Tibial artery (tissue), 4 donors: ENCODE measurements at places on chromosomes 4 and X.
A peak's percentile ranks its signal among the peaks of the same experiment; 100 is the strongest.

DNA sequence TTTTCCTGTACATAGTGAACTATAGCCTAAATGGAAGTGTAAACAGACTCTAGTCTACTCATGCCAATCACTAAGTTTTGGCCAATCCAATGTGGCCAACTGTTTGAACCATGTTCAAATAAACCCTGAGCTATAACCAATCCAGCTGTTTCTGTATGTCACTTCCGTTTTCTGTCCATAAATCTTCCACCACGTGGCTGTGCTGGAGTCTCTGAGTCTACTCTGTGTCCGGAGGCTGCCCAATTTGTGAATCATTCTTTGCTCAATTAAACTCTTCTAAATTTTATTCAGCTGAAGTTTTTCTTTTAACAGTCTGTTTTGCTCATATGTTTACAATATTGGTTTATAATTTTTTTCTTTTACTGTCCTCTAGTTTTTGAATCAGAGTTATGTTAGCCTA is 112.3 kb upstream of the BANK1 start:
- H3K36me3 ChIP-seq, result no peaks in the 10 kb centered on the region
- no peaks in the 10 kb centered on the region for H3K27me3 ChIP-seq
- H3K4me1 ChIP-seq, result no peaks in the 10 kb centered on the region
- DNase-seq, result no peak

- DNase-seq, result no peak
- H3K27me3 ChIP-seq, result no peaks in the 10 kb centered on the region
- peaks cover 8% of the 10 kb centered on the region for H3K4me1 ChIP-seq
- no peaks in the 10 kb centered on the region for H3K36me3 ChIP-seq
- H3K4me3 ChIP-seq, result no peak overlapping the region
- H3K27ac ChIP-seq, result peak overlapping the region; percentile 49
Measured at GRCh38 chrX:108224727-108225621, 133.4 kb downstream of the ATG4A start.

GRCh38 chrX:103398421-103398864 is 22.1 kb downstream of the BEX3 start:
- H3K4me3 ChIP-seq, result no peak overlapping the region
- no peaks in the 10 kb centered on the region for H3K36me3 ChIP-seq
- no peaks in the 10 kb centered on the region for H3K4me1 ChIP-seq
- H3K27me3 ChIP-seq, result no peaks in the 10 kb centered on the region
- H3K27ac ChIP-seq, result no peak overlapping the region

GRCh38 chr4:108846568-108846967 is 83.7 kb upstream of the ETNPPL start:
- H3K27ac ChIP-seq, result no peak overlapping the region
- no peak for DNase-seq
- H3K27me3 ChIP-seq, result no peaks in the 10 kb centered on the region
- no peaks in the 10 kb centered on the region for H3K4me1 ChIP-seq
- no peak overlapping the region for H3K4me3 ChIP-seq

DNA sequence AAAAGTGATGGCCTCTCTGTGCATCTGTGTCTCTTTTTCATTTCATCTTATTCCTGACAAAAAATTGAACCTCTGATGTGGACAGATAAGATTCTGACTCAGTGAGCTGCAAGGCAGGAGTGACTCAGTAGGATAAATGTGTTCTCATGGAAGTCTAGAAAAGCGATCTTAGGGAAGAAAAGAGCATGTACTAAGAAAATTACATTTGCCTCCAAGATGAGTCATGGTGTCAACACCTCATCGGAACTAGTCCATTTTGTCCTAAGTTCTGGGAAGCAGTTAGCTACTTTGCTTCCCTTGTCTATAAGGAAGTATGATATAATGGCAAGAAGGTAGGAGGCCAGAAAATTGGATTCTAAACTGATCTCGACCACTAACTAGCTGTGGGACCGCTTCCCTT is 83.5 kb upstream of the AFF2 start:
- no peak overlapping the region for H3K27ac ChIP-seq
- H3K27me3 ChIP-seq, result no peaks in the 10 kb centered on the region
- DNase-seq, result no peak
- no peaks in the 10 kb centered on the region for H3K36me3 ChIP-seq
- no peaks in the 10 kb centered on the region for H3K4me1 ChIP-seq

DNA sequence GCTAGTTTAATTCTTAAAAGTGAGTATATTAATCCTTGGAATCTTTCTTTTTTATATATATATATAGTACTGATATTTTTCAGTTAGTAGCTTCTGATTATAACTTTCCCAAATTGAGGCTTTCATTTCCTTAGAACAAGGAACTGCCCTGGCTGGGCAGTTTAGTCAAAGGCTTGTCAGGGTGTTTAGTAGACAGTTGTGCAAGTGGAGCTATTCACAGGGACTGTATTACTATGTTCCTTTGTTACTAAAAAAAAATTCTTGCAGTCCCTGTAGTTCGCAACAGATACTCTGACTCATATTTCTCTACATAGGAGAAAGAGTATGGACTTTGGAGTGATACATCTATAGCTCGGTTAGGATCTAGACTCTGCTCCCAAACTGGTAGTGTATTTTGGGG is 20.8 kb downstream of the USO1 start:
- peaks cover 4% of the 10 kb centered on the region for H3K4me1 ChIP-seq
- H3K27ac ChIP-seq, result no peak overlapping the region
- DNase-seq, result no peak
- H3K36me3 ChIP-seq, result no peaks in the 10 kb centered on the region
- no peak overlapping the region for H3K4me3 ChIP-seq

DNA sequence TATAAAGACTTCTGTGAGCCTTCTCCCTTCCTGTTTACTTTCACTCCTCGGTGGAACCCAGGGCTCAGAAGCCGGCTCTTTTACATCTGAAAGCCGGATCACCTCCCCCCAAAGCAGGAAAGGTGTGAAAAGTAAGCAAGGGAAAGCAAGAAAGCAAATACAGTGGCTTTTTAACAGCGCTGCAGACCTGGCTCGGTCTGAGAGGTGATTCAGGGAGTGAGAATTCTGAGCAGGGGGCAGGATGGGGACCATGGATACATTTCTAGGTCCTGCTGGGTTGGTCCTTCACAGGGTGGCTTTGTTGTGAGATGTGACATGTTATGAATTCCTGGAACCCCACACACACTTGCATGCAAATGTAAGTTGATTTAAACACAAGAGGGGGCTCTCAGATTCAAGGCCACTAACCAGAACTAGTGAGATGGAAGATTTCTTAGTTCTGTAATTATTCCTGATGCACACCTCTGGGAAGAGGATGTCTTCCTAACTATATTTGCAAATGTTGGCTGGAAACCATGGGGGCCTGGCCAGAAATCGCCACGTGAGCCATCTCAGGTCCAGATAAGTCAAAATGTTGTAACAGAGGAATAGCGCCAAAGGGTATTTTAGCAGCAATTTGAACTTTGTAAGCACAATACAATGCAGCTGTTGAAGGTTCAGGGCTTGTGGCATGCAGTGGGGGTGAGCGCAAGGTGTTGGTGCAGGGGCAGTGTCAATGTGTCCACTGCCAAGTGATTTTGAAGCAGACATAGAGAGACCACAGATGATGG is 670.1 kb upstream of the LCORL start:
- DNase-seq, result no peak
- H3K27me3 ChIP-seq, result no peaks in the 10 kb centered on the region
- H3K27ac ChIP-seq, result no peak overlapping the region
- no peak overlapping the region for H3K4me3 ChIP-seq

GRCh38 chrX:14344172-14344940 is 185.0 kb upstream of the GLRA2 start:
- H3K4me3 ChIP-seq, result no peak overlapping the region
- no peaks in the 10 kb centered on the region for H3K27me3 ChIP-seq
- DNase-seq, result no peak
- H3K4me1 ChIP-seq, result no peaks in the 10 kb centered on the region
- no peaks in the 10 kb centered on the region for H3K36me3 ChIP-seq

GRCh38 chrX:41665686-41666085 is 23.1 kb upstream of the GPR34 start:
- no peak for DNase-seq
- H3K36me3 ChIP-seq, result no peaks in the 10 kb centered on the region
- H3K27ac ChIP-seq, result peak overlapping the region; percentile 51
- H3K4me3 ChIP-seq, result no peak overlapping the region
- H3K27me3 ChIP-seq, result no peaks in the 10 kb centered on the region

DNA sequence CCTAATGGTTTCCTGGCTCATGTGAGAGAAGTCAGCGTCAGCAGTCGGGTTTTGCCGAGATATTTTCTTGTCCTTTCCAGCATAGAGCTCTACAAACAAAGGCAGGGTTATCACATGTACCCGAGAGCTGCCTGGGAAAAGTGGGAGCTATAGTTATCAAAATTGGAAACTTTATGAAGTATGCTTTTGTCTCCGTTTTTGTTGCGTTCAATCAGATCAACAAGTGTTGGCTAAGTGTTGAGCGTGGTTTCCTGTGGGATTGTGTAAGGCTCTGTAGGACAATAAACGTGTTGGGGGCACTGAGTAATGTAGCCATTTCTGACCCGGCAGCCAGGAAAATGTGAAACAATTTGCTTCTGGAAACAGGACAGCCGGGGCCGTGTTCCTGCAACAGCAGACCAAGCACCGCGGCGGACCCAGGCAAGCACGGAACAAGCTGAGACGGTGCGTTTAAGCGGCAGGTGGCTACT is at the start of gene BMX:
Gene BMX, plus strand, starts transcription at position 311 of the 470 bp plus-strand sequence. CDS start 7,547 bp downstream, outside the sequence.
- H3K36me3 ChIP-seq, result no peaks in the 10 kb centered on the region
- H3K4me1 ChIP-seq, result no peaks in the 10 kb centered on the region
- H3K4me3 ChIP-seq, result no peak within 1 kb of the TSS
- no peaks in the 10 kb centered on the region for H3K27me3 ChIP-seq
